ENCODE measurements at places on chromosomes 2 and 18.

- DNase-seq, result no peak
Measured at GRCh38 chr18:69031571-69031970, 233.7 kb downstream of the CCDC102B start.

DNA sequence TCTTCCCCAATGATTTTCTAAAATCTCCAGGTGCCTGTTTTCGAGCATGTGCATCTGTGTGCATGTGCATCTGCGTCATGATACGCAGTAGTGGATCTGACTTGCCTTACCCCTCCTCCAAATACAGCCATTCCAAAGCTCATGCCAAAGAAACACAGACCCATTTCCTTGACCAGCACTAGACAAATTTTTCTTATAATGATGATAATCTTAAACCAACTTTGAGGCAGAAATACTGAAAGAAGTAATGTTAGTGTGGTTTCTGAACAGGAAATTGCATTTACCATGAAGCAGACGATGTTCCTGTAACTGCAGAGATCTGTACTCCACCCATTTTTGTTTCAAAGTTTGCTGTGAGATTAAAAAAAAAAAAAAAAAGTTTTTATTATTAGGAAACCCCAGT is 25.6 kb downstream of the CYTIP start:
- DNase-seq, result no peak

GRCh38 chr18:3058328-3059191 is 45.6 kb upstream of the LPIN2 start:
- DNase-seq, result no peak

DNA sequence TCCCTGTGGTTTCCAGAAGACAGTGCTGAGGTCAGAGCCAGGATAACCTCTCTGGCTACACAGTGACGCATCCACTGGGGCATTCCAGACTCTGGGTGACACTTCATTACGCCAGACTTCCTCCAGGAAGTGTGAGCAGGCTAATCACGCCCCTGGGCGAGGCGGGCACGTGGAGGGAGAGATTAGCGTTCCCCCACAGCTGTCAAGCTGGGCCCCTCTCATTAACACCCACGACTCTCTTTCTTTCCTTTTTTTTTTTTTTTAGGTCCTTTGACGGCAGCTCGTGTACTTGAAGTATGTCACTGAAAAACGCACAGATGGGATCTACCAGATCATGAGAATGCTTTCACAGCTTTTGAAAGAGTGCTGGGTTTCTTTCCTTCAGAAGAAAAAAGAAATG is 274.6 kb downstream of the AFF3 start:
- peak; percentile 63 for DNase-seq

- no peak for DNase-seq
Measured at GRCh38 chr2:120940319-120940696, 204.6 kb downstream of the GLI2 start.

GRCh38 chr2:168277276-168277675 is 29.9 kb upstream of the STK39 start:
- DNase-seq, result no peak

- no peak for DNase-seq
Measured at GRCh38 chr2:172951554-172951953, 124.1 kb upstream of the MAP3K20 start.

- peak; percentile 52 for DNase-seq
Measured at GRCh38 chr2:100822587-100823248, 2.8 kb downstream of the NPAS2 start.

DNA sequence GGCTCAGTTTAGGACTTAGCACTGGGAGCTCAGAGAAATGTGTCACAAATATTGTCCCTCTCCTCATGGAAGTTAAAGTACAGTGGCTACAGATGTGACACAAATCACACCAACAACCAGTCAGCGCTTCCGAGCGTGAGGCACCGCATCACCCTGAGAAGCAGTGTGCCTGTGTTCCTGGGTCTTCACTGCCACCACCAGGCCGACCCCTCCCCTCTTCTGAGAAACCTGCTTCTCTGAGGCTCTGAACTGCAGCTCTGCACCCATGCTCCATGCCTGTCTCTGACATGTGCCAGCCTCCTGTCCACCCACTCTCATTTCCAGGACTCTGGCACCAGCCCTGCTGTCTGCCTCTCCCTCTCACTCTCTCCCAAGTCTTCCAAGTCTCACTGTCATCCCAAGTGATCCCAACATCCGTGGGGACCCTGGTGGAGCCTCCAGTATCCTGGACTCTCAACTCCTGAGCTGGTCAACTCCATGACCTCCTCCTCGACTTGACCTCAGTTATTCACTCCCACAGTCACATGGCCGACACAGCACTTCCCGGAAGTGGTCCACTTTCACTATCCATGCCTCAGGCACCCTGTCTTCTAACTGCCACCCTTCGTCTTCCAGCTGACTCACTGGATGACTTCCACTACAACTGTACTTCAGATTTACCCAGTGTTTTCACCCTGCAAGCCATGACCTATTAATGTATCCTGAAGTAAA is 73.5 kb downstream of the FBXO15 start:
- DNase-seq, result no peak

DNA sequence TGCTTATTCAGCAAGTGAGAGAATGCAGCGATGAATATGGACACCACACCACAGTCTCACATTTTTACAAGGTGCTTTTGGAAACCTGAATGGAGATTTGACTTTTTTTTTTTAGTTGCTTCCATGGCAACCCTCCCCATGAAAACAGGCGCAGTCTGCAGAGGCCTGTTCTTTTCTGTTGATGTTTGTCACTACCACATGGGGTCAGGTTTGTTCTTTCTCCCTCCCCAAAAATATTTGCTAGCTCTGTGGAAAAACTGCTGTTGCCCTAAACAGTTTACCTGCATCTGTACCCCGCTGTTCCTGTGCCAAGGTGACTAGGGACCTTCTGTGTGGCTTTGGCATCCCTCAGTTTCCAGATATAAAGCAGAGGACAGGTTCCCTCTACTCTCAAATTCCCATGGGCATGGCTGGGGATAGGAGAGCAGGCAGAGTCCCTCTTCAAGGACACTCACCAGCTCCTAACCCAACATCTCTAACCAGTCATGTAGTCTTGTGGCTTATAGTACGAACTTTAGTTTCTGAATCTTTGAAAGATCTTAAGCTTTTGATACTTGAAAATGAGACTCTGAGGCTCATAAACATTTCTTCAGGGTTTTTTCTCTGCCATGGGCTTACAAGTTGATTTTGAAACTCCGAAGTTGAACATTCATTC is 14.7 kb upstream of the MAPRE2 start:
- no peak for DNase-seq

DNA sequence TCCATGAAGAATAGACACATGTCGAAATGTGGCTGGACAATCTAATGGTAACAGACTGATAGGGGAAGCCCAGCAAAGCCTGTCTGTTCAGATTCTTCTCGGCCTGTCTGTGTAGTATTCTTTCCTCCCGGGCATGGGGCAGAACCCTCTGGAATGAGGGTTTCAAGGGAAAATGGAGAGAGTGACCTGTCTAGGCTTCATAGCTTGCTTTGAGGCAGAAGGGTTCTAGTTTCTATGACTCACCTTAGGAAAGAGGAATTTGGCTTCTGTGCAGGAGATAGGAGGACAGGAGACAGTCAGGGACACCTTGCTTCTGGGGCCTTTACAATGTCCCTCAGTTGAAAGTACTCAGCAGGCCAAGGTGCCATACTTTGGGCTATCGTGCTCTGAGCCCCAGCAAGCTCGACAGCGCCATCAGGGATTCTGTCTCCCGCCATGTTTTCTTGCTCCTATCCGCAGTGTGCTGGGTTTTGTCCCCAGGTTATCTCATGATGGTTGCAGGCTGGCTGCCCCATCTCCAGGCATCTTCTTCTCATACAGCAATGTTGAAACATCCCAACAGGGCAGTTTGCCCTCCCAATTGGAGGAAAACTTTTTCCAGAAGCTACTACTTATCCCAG is 74.7 kb upstream of the TLK1 start:
- no peak for DNase-seq

GRCh38 chr2:196590286-196590685 is 49.2 kb upstream of the CCDC150 start:
- DNase-seq, result peak; percentile 12

DNA sequence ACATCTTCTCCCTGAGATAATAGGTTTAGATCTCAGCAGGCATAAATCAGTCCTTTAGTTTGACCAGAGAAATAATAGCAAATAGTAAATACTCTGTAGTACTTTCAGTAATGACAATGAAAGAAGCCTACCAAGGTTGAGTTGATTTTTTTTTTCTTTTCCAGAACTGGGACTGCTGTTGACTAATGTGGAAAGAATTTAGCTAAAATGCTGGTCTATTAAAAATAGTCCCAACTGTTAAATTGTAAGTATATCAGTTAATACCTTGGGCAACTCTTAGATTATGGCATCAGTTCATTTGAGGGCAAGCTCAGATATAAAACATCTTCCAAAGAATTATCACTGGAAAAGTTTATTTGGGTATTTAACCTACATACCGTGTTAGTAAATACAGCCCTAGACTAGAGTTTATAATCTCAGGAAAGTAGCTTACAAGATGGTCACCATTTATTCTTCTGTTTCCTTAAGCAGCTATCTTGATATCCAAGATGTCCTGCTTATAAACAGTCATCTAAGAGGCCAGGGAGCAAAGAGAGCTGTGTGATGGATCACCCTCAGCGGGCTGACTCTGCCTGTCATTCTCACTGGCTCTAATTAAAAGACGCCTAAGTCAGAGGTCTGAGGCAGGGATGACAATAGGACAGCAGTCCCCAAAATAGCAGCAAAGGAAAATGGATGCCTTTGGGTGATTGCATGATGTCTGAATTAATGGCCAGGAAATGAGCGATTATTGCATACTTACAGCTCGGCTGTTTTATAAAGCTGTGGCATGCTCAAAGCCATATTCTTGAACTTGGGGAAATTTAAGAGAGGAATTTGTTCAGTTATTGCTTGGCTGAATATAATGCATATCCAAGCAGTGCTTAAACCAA is 121.3 kb downstream of the MTX2 start:
- peak; percentile 31 for DNase-seq

DNA sequence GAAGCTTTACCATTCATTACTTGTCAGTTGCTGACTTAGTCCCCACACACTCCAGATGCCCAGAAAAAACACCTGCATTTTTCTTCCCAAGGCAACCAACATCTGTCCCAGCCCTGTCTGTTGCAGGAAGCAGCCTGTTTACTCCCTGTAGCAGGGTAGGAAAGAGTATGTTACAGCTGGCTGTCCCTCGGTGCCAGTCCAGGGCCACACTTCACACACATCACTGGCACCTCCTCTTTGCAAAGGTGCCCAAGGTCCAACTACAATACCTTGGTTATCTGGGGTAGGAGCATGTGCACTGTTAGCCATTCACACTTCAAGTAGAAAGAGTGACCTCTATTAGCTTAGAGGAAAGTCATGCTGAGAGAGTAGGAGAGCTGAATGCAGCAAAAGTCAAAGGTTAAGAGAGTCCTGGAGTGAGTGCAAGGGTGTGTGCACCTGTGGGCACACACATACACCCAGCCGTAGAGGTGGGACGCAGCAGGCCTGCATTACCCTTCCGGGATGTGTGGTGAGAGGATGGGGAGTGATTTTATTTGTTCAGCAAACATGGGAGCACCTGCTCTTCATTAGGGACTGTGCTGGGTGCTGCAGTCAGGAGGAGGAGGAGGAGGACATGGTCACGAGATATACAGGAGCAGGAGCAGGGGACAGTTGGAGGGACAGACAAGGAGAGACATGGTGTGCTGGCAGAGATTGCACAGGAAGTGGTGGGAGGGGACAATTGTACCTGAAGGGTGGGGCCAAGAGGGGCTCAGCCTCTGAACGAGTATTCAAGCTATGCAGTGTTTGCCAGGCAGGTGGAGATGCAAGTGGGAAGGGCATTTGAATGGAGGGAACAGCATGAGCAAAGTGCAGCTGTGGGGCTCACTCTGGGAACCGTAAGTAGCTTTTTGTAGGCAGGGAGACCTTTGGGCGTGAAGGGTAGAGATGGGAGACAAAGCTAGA is 69.8 kb downstream of the TSN start:
- no peak for DNase-seq

GRCh38 chr2:241137276-241138190 is 11.7 kb downstream of the PASK start:
- no peak for DNase-seq

GRCh38 chr18:11989966-11990380 is 8.7 kb downstream of the IMPA2 start:
- no peak for DNase-seq

DNA sequence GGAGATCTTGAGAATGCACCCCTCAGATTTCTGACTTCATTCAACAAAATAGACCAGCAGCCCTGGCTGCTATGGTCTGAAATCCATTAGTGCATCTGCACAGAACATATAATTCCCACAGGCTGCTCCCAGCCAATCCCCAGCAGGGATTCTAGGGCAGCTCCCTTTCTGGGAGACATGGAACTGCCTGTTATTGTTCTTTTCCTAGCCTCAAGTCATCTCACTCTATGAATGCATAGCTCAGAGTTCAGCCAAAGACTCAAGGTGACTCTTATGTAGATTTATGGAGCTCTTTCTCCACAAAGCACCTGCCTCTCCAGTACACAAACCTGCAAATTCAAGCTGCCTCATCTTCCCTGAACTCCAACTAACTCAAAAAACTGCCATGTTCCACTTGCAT is 241.9 kb downstream of the WDPCP start:
- DNase-seq, result no peak

- DNase-seq, result no peak
Measured at GRCh38 chr2:28406276-28407096, 13.8 kb downstream of the FOSL2 start.

DNA sequence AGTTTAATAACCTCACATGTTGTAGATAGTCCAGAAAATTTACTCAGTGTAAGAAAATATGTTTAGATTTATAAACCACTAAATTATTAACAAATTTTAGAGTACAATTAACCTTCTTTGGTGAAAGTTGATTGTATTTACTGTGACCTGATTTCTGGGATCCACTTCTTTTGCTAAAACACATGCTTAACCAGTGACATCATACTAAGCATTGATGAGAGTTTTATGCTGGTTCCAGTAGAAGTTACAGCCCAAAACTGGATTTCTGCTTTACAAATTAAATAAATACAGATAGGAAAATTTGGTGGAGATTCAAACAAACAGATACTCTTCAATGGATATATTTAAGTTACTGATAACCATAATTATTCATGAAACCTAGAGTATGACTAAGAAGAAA is 40.9 kb downstream of the RBBP8 start:
- no peak for DNase-seq

GRCh38 chr18:61822879-61823278 is 69.9 kb downstream of the RNF152 start:
- DNase-seq, result no peak

- no peak for DNase-seq
Measured at GRCh38 chr2:145759228-145759915, 1239.5 kb upstream of the ZEB2 start.

DNA sequence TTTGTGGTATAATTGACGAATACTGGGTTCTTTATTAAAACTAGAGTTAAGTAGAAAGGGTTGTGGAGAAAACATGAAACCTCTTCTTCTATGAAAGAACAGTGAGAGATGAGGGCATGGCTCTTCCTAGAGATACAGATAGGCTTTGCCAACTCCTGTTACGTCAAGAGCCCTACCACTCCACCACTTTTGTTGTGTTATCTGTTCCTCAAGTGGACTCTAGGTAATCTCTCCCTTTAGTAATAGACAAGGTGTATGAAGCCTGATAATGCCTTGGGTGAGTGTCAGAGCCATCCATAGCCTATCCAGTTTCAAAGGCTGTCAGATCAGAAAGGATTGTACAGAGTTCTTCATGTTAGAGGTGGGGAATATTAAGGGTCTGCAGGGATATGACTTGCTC is 176.4 kb downstream of the SETBP1 start:
- no peak for DNase-seq

GRCh38 chr2:221973502-221973901 is 325.3 kb downstream of the PAX3 start:
- DNase-seq, result no peak

Data from fibroblast of skin of abdomen (primary cell).